ENCODE measurements at places on chromosomes 12 and 14.

- DNase-seq = peak; percentile 26
Measured at GRCh38 chr12:122022393-122023338, 982 bp downstream of the BCL7A start.

- no peak for DNase-seq
Measured at GRCh38 chr12:2745655-2746054, 49.1 kb upstream of the FKBP4 start.

GRCh38 chr14:31057701-31058364 lies 31.7 kb upstream of the STRN3 start:
- no peak for DNase-seq

DNA sequence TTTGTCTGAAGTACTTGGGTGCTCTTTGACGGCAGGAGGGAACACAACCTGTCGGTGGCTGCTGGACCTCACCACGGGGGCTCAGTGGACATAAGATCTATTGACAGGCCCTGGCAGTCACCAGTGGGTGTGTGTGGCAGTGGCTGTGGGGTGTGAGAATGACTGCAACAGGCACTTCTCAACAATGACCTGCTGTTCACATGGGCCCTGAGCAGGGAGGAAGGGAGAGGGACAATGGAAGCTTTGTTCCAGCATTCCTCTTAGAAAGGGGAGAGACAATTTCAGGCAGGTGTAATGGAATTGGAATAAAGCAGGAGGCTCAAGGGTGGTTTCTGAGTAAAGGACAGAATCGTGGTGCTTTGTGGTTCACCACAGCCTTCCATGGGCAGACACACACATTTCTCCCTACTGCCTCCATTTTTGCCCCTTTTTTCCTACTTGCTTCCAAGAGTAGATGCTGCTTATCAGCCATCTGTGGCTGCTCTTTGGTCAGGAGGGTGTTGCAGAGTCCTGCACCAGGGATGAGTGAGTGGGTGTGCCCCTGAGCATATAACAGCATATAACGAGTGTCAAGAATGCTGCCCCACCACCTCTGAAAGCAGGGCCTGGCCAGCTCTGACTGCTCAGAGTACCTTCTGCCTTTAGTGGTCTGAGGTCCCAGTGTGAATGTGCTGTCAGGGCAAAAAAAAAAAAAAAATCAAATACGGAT lies 267.7 kb downstream of the RASSF9 start:
- no peak for DNase-seq

- DNase-seq = peak; percentile 81
Measured at GRCh38 chr12:24948757-24949722, at the start of gene BCAT1. TSS of gene BCAT1 (minus strand) at chr12:24949101. CDS start at chr12:24948932, 169 bp downstream.

GRCh38 chr12:83216230-83216629 lies 529.5 kb downstream of the TMTC2 start:
- no peak for DNase-seq

GRCh38 chr14:104421401-104421821 lies 158.2 kb upstream of the C14orf180 start:
- DNase-seq = no peak

- DNase-seq = no peak
Measured at GRCh38 chr14:83441801-83442200, 1908.1 kb upstream of the SEL1L start.
